ENCODE measurements at places on chromosomes 4 and X.

DNA sequence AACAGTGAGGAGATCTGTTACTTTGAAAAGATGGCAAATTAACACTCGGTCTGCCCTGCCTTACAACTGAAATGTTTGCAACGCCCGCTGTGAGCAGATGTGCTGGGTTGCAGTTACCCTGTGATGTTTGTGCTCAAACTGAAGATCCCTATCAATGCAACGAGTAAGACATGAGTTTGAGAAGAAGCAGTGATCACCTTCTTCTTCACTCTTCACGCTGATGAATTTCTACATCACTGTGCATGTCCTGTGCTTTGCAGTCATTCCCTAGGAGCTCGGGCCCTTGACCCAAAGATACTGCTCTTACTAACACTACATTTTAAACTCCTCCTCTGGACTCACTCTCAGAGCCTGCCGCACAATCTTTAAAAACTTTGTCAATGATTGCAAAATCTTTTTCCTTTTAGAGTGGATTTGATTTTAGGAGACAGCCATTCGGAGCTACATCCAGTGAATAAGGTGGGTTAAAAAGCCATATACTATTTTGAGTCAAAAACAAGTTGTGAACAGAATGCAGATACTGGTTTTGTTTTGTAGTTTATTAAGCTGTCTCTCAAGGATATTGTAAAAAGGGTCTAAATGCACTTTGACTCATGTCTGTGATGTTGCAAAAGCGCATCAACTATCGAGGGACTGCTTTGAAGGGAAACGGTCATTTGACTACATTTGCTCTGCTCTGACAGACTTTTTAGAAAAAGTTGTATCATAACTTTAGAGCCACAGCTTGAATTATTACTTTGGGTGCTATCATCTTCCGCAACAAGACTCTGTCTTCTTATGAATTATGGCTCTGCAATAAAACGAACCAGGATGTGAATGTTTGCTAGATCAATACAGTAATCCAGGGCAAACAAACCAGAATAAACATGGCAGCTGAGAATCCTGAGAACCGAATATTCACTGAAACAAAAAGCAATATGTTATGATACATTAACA, 5.7 kb upstream of the RHOH start:
- DNase-seq: no peak

- DNase-seq: no peak
Measured at GRCh38 chr4:6848717-6849305, 60.8 kb upstream of the TBC1D14 start.

DNA sequence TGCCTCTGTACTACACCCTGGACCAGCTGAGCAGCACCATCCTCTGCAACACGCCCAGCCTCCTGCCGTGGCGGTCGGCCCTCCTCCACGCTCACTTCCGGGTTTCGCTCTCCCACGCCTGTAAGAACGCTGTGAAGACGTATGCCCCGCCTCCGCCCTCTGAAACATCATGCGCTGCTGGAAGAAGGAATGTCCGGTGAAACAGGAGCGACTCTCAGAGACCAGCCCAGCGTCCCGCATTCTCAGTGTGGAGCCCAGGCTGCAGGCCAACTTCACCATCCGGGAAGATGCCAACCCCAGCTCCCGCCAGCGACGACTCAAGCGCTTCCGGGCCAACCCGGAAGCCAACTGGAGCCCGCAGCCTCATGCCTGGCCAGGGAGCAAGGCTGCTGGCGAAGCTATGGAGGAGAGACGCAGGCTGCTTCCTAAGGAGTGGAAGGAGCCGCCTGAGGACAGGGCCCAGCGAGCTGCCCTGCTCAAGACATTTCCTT, 186.1 kb upstream of the SLITRK2 start:
- DNase-seq: no peak

GRCh38 chrX:39487166-39487968, 610.4 kb downstream of the BCOR start:
- DNase-seq: no peak

DNA sequence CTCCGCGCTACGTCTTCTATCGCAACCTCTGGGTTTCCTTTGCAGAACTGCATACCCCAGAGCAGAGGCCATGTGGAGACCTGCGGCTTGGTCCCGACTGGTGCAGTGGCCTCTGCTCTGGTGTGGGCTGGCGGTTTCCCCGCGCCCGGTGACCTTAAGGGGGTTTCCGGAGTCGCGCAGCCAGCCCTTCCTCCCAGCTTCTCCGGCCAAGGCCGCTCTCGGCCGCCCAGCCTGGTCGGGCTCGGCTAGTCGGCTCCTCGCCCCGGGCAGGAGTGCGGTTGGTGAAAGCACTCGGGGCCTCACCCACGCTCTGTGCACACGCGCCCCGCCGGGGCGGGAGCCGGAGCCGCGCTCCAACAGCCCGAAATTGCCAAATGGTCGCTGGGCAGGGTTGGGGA, 84.9 kb downstream of the BCOR start:
- DNase-seq: no peak

- DNase-seq: no peak
Measured at GRCh38 chr4:154425514-154425913, 66.1 kb downstream of the DCHS2 start.

GRCh38 chrX:47185241-47185640, 8.4 kb upstream of the UBA1 start:
- no peak for DNase-seq

DNA sequence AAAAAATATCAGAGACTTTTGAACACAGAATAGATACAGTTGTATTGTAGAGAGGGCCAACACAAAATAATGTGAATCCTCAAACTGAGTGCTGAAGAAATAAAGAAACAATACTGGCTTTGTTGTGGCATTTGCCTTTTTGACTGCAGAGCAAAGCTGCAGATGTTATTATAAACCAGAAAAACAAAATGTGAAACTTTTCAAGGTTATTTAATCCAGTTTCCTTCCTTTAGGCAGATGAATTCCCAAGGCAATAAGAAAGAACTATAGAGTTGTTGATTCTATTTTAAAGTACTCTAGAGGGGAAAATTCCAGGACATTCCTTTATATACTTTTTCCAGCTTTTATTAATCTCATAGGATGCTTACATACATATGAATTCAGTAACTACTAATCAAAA, 186.8 kb downstream of the NDST4 start:
- DNase-seq: no peak

DNA sequence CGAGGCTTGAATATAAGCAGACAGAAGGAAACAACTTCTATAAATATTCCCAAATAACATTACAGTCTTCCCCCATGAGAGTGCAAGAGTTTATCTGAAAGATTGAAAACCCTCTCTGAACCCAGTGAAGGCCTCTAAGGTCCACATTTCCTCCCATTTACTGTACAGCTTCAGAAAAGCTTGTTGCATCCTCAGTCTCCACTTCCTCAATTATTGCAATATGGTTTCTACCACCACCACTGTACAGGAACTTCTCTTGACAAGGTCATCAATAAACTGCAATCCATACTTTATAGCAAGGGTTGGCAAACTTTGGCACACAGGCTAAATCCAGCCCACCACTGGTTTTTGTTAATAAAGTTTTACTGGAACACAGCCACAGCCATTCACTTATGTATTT, 239.0 kb downstream of the THOC2 start:
- DNase-seq: no peak

Measured in activated CD8-positive, alpha-beta memory T cell treated with anti-CD3 and anti-CD28 coated beads for 48 hours (primary cell).